ENCODE measurements at places on chromosomes 6 and 20. TPM values are rescaled to one million over a fixed set of nuclear protein-coding genes. Genes with fewer than 3 reads are reported as not detected.

Gene TULP1
- not detected for total RNA-seq

Gene RPP40
- 22.2 TPM for total RNA-seq

Gene MAS1
- total RNA-seq: not detected

Gene PDYN
- not detected for total RNA-seq

Gene RIMS4
- not detected for total RNA-seq

Gene HAO1
- not detected for total RNA-seq
